ENCODE measurements at places on chromosomes 5 and 9.

DNA sequence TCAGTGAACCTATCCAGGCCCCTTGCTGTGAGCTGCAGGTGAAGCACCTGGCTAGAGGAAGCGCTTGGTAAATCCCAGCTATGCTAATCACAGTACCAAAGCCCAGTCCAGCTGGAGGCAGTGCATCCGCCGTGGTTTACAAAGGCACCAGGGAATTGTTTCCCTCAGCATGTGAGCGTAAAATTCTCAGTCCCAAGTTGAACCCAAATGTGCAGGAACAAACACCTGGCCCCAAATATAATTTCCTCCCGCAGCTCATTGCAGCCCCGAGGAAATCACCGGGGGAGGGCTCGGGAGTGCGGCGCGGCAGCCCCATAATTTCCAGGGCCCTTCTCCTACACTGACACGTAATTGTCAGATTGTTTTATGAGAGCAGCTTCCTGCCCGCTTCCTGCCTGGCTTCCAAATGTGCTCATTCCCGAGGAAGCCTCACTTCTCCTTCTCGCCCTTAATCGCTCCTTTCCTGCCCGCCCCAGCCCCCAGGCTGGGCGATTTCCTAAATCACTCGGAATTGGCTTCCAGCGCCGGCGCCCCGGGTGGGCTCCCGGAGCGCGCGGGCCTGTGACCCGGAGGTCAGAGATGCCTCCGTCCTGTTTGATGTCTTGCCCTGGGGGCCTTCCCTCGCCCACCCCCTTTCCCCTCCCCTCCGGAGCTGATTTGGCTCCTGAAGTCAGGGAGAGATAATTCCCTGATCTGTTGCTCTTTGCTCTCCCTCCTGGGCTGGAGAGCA lies 134.4 kb downstream of the FGF1 start:
- DNase-seq, result no peak

GRCh38 chr5:122902263-122902662 lies 56.9 kb downstream of the SNX24 start:
- no peak for DNase-seq

DNA sequence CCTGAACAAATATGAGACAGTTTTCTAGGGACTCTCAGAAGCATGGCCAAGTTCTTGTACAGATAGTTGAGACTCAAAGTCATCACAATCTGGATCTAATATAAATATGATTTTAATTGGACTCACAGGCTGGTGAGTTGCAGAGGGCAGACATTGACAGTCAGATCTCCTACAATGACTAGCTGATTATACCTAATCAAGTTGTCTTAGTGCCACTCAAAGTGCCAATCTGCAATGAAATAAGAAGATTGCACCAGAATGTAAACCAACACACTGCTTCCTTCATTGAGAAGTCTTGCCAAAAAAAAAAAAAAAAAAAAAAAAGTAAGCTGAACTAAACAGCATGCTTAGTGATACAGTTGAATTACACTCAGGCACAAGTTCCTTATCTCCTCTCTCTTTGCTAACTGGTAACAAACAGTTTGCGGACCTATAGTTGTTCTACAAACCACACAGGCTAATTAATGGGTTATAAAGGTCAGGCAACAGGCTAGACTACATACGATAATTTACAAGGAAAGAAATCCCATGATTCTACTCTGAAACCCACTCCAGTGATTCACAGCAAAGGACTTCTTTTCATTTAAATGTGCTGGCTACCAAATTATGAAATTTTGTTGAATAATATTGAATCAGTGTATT lies 107.3 kb upstream of the NIPBL start:
- DNase-seq, result no peak

GRCh38 chr5:175616083-175616482 lies 41.8 kb upstream of the HRH2 start:
- peak; percentile 7 for DNase-seq

DNA sequence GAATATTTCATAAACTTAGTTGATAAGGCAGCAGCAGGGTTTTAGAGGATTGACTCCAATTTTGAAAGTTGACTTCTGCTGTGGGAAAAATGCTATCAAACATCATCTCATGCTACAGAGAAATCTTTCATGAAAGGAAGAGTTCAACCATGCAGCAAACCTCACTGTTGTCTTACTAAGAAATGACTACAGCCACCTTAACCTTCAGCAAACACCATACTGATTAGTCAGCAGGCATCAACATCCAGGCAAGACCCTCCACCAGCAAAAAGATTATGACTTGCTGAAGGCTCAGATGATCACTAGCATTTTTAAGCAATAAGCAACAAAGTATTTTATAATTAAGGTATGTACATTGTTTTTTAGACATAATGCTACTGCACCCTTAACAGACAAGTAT lies 7.6 kb downstream of the TMEM174 start:
- no peak for DNase-seq

- no peak for DNase-seq
Observed at GRCh38 chr9:77000330-77000729, 19.1 kb upstream of the FOXB2 start.

- DNase-seq, result no peak
Observed at GRCh38 chr5:43332401-43332800, 19.2 kb upstream of the HMGCS1 start.

DNA sequence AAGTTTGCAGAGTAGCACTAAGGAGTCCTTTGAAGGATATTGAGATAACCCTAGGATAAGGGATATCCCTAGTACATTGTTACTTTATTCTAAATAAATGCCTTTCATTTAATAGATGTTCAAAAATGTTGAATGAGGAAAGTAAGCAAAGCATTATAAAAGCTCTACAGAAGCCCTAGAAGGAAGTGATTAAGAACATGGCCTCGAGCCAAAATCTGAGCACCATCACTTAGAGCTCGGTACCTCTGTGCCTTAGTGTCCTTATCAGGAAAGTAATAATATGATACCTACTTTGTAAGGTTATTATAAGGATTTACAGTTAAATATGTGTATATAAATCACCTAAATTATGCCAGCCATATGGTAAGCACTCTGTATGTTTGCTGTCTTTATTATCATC lies 242.6 kb downstream of the KIAA0825 start:
- DNase-seq, result no peak

GRCh38 chr5:55582256-55582655 lies 47.5 kb upstream of the PLPP1 start:
- DNase-seq, result no peak

DNA sequence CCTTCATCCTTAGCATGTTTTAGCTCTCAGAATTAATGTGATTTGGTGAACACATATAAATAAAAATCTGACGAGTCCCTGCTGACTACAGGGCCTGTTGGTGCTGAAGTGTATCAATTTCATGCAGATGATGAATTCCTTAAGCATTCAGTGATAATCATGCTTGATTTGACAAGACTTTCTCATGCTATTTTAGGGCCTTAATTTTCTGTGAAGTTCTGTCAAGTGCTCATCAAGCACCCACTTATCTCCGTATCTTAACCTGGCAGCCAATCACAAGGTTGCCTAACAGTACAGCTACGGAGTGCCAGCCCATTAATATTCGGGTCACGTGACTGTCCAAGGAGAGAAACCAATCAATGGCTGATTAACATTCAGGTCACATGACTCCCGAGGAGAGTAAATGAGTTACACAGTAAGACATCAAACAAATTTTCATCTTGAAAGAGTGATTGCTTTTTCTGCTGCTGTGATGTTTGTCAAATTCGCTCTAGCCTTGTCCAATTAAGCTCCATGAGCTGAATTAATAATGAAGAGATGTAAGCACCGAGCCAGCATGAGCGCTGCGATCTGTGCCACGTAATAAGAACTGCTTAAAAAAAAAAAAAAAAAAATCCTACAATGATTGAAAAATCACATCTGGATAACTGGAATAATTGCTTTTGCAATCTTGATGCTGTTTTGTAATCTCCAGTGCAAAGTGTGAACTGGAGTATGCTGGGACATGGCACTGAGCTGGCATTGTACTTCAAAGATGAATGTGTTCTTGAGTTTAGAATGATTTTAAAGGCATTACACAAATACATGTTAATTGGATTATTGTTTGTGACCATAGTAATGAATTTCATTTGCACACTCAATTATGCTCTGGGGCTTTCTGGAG lies 104.3 kb upstream of the SPATA31D4 start:
- DNase-seq, result no peak

- DNase-seq, result no peak
Observed at GRCh38 chr5:141532726-141533125, 43.8 kb downstream of the PCDHGC5 start.

GRCh38 chr5:111228520-111229220 lies 4.5 kb downstream of the CAMK4 start:
- no peak for DNase-seq

DNA sequence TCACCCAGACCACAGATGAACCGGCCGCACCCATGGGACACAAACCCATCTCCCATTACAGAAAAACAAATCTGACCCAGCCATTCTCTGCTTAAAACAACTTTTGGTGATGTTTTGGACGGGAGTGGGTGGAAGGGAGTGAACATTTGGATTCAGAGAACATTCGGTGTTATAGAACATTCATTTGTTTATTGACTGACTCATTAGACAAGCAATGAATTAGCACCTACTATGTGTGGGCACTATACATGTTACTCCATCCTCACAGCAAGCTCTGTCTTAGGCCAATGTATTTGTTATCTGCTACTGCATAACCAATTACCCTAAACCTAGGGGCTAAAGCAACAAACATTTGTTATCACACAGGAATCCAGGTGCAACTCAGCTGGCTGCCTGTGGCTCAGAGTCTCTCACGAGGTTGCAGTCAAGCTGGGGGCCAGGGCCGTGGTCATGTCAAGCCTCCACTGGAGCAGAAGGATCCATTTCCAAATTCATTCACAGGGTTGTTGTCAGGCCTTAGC lies 5.1 kb upstream of the ERGIC1 start:
- DNase-seq, result no peak

- no peak for DNase-seq
Observed at GRCh38 chr5:52339285-52339684, 448.4 kb upstream of the ITGA1 start.

DNA sequence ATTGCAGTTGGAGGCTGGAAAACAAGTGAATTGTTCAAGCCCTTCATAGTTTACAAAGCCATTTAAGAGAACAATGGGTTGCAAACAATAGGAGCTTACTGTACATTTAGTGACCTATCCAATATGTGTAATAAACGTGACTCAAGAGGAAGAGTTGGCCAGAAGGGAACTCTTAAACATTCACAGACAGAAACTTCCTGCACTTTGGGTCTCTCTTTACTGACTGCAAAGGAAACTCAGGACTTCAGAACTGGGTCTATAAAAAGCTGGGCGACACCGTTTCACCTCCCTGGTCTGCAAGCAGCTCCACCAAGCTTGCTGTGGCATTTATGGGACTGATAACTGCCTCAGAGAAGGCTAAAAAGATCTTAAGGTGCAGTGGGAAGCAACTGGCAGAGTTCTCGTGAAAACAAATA lies 48.7 kb upstream of the SPATA31D4 start:
- no peak for DNase-seq

GRCh38 chr5:147073098-147073497 lies 161.7 kb upstream of the STK32A start:
- DNase-seq, result no peak

DNA sequence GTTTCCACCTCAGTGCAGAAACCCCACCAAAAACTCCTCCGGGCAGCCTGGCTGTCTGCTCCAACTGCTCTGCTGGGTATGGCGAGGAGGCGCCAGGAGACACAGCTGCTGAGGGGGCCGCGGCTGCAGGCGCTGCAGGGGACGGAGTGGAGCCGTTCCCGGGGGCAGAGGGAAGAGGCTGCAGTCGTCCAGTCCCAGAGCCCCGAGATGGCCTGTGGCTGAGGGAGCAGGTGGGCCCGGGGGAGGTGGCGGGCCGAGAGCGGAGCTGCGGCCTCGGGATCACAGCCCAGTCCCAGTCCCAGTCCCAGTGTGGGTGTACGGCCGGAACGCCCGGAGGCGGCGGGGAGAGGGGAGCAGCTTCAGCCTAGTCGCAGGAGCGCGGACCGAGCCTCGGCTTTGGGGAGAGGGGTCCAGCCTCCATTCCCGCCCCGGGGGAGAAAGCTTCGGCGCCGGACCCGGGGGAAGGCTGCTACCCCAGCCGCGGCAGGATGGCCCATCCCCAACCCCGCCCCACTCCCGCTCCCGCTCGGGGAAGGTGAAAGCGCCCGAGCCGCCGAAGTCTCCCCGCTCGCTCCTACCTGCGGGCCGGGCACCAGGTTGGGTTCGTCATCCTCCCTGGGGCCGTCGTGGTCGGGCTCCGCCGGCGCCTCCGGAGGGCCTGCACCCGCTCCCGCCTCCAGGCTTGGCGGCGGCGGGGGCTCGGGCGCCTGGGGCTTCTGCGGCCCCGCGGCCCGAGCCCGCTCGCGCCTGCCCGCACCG lies 513 bp downstream of the FAM193B start:
- DNase-seq, result no peak

DNA sequence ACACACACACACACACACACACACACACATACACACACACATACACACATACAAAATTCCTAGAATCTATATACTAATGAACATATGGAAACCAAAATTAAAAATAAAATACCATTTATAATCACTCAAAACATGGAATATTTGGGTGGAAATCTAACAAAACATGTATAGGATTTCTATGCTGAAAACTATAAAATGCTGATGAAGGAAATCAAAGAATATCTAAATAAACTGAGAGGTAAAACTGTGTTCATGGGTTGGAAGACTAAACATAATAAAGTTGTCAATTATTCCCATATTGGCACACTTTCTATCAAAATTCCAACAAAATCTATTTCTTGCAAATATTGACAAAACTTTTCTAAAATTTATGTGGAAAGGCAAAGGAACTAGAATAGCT lies 25.4 kb upstream of the NANS start:
- DNase-seq, result no peak

- no peak for DNase-seq
Observed at GRCh38 chr5:18968966-18969365, 1019.0 kb downstream of the CDH18 start.

DNA sequence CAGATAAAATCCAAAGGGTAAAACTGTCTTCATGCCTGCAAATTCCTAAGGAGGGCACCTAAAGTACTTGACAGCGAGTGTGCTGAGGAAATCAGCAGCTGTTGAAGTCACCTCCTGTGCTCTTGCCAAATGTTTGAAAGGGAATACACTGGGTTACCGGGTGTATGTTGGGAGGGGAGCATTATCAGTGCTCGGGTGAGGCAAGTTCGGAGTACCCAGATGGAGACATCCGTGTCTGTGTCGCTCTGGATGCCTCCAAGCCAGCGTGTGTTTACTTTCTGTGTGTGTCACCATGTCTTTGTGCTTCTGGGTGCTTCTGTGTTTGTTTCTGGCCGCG lies 727 bp upstream of the ADRB2 start:
- DNase-seq, result no peak

DNA sequence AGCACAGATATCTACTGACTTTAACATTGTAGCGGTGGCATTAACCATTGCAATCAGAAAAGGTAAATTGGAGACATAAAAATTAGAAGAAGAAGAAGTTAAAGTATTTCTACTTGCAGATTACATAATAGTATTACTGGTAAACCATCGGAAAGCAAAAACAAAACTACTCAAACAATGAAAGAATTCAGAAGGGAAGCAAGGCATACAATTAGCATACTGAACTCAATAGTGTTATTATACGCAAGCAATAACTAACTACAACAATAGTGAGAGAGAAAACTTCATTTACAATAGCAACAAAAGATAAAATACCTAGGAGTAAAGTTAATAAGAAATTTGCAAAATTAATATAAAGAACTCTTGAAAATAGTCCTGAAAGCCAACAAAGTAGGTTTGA lies 6.6 kb upstream of the TEX53 start:
- no peak for DNase-seq

All from activated CD4-positive, alpha-beta T cell treated with anti-CD3 and anti-CD28 coated beads for 24 hours (primary cell).